Colonic mucosa (tissue), 4 donors: ENCODE measurements at places on chromosomes 1 and 21. TPM values are rescaled to one million over a fixed set of nuclear protein-coding genes. Genes with fewer than 3 reads are reported as not detected.

DNA sequence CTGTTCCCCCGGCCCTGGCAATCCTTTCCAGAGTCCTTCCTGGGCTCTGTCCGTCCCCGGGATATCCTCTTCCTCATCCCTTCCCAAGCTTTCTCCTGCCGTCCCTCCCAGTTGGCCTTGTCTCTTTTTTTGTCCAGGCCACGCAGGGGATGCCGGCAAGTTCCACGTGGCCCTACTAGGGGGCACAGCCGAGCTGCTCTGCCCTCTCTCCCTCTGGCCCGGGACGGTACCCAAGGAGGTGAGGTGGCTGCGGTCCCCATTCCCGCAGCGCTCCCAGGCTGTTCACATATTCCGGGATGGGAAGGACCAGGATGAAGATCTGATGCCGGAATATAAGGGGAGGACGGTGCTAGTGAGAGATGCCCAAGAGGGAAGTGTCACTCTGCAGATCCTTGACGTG, 13.4 kb upstream of the SVBP start:
- no peaks in the 10 kb centered on the region for H3K27me3 ChIP-seq
- H3K36me3 ChIP-seq: no peaks in the 10 kb centered on the region
- no peak overlapping the region for H3K4me3 ChIP-seq
- no peaks in the 10 kb centered on the region for H3K4me1 ChIP-seq

The CCDC30 gene
- total RNA-seq: 1.5 TPM

The NLRP3 gene
- 2.2 TPM for total RNA-seq

- H3K4me1 ChIP-seq: no peaks in the 10 kb centered on the region
- no peaks in the 10 kb centered on the region for H3K27me3 ChIP-seq
- DNase-seq: no peak
- H3K27ac ChIP-seq: no peak overlapping the region
- no peaks in the 10 kb centered on the region for H3K36me3 ChIP-seq
- no peak overlapping the region for H3K4me3 ChIP-seq
These were observed 69.0 kb downstream of the KCND3 start for GRCh38 chr1:111920221-111921024.

- no peaks in the 10 kb centered on the region for H3K27me3 ChIP-seq
- H3K4me3 ChIP-seq: no peak overlapping the region
- H3K4me1 ChIP-seq: no peaks in the 10 kb centered on the region
- H3K36me3 ChIP-seq: no peaks in the 10 kb centered on the region
These were observed 150.9 kb upstream of the ZRANB2 start for GRCh38 chr1:71231751-71232150.

The KCNA2 gene
- 0.61 TPM for total RNA-seq

- H3K4me1 ChIP-seq: no peaks in the 10 kb centered on the region
- DNase-seq: no peak
- H3K27ac ChIP-seq: no peak overlapping the region
- no peak overlapping the region for H3K4me3 ChIP-seq
These were observed 355.6 kb downstream of the USP25 start for GRCh38 chr21:16085421-16085820.

The TMPRSS15 gene
- total RNA-seq: not detected

DNA sequence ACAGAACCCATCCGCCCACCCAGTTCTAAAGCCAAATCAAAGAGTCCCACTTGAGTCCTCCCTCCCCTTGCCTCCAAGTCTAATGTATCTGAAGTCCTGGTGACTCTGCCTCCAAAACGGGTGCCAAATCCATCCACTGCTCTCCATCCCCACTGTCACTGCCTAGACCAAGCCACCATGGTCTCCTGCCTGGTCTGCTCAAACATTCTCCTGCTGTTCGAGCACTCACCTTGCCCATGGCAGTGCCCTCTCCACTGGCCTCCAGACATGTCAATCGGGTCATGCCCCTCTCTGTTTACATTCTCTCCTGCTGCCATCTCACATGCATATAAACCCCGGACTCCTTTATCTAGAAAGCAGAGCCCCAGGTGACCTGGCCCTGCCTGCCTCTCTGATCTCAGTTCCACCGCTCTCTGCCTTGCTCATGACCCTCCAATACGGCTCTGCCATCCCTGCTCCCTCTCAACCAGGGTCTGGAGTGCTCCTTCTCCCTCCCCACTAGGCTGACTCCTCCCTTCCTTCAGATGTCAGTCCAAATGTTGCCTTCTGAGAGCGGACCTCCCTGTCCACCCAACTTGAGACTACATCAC, 32.1 kb upstream of the MX1 start:
- H3K27me3 ChIP-seq: no peaks in the 10 kb centered on the region
- no peak overlapping the region for H3K27ac ChIP-seq
- no peak for DNase-seq
- no peaks in the 10 kb centered on the region for H3K36me3 ChIP-seq
- H3K4me3 ChIP-seq: no peak overlapping the region
